ENCODE measurements at places on chromosomes 7 and 10.

DNA sequence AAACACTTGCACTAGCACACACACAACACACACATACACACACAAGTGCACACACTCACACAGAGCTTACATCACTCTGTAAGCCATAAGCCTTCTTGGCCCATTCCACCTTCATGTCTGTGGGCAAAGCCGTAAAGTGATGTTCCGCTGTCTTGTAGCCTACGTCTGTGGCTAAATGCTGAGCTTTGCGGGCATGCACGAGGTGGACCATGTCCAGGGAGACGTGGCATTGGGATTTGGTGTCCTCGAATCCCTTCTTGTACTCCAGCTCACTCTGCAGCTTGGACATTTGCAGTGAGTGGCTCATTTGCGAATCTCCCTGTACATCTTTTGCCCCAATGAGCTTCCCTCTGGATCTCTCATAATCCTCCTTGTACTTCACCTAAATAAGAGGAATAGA lies 42.0 kb downstream of the NRAP start:
- no peak for DNase-seq

DNA sequence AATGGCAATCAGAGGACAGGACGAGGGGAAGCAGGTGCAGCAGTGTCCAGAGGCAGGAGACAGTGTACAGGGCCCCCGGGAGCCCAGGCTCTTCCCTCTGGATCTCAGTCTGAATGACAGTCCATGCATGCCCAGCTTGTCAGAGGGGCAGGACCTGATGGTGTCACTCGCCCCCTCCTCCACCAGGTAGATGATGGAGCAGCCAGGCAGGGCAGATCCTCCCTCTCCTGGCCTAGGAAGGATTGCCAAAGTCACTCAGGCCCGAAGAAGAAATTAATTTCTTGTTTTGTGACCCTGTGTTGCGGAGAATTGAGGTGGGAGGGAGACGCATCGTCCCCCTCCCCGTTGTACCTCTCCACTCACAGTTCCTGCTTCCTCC lies 4.0 kb downstream of the VSTM4 start:
- DNase-seq, result no peak

GRCh38 chr10:14606633-14607032 lies 168.1 kb downstream of the FAM107B start:
- DNase-seq, result no peak

- DNase-seq, result no peak
Observed at GRCh38 chr7:2384354-2385243, 18.8 kb upstream of the CHST12 start.

DNA sequence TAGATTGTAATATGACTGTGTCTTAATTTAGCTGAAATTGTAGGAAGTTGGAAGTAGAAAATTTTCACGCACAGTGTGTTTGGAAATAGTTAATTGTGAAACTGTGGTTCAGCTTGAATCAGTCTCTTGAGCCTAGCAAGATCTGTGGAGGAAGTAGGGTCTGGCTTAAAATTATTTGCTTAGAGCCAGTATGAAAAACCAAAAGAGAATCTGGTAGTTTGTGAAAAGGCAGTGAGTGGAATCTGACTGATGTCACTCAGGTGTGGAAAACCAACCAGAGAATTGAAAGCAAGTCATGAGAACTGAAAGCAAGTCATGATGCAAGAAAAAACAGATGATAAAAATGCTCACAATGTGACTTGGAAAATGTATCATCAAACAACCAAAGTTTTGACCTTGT lies 11.5 kb downstream of the LIPJ start:
- DNase-seq, result no peak
